ENCODE measurements at places on chromosomes 12 and 14. TPM values are rescaled to one million over a fixed set of nuclear protein-coding genes. Genes with fewer than 3 reads are reported as not detected.
A peak's percentile ranks its signal among the peaks of the same experiment; 100 is the strongest.

The SMCO3 gene
- total RNA-seq, result 0.12 TPM

The AGAP2 gene
- total RNA-seq, result 0.66 TPM

DNA sequence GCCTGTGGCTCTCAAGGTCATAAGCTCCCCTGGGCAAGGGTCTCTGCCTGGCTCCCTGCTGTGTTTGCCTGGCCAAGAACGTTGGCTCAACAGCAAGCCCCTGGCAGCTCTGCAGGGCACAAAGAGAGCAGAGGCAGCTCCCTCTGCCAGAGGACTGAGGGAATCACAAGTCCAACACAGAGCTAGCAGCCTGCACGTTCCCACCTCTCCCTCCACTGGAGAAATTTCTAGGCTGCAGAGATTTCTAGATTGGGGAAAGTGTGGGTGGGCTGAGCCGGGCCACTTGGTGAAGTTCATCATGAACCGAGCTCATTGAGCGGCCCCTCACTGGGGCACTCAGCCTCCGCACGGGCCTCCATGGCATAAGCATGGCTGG is 19.8 kb downstream of the ZFYVE21 start:
- no peaks in the 10 kb centered on the region for H3K27me3 ChIP-seq
- H3K4me1 ChIP-seq, result peaks cover 1% of the 10 kb centered on the region
- peaks cover 12% of the 10 kb centered on the region for H3K36me3 ChIP-seq
- DNase-seq, result no peak
- no peak overlapping the region for H3K27ac ChIP-seq

GRCh38 chr12:69534389-69534822 is 50.9 kb upstream of the CCT2 start:
- no peak overlapping the region for H3K4me3 ChIP-seq
- H3K27me3 ChIP-seq, result no peaks in the 10 kb centered on the region
- no peaks in the 10 kb centered on the region for H3K36me3 ChIP-seq
- H3K4me1 ChIP-seq, result no peaks in the 10 kb centered on the region
- peak; percentile 16 for DNase-seq

DNA sequence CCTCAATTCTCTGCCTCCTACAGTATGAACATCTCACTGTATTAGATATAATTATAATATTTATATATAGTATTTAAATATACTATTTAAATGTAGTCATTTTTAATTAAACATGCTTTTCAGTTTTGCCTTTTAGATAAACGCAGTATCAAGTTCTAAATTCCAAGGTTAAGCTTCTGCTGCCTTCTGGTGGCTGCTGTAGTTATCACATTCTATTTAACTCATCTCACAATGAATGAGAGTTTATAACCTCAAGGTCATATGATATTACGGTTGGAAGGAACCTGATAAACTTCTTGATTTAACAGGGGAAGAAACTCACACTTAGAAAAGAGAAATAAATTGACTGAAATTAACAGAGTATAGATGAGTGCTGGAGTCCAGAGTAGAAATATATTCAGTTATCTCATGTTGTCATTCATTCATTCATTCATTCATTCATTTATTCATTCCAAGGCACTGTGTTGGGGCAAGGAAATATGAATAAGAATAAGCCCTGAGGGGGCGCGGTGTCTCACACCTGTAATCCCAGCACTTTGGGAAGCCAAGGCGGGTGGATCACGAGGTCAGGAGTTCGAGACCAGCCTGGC is 31.9 kb downstream of the GUCY2C start:
- H3K36me3 ChIP-seq, result no peaks in the 10 kb centered on the region
- no peaks in the 10 kb centered on the region for H3K4me1 ChIP-seq
- no peak overlapping the region for H3K27ac ChIP-seq

- no peak overlapping the region for H3K4me3 ChIP-seq
- H3K4me1 ChIP-seq, result no peaks in the 10 kb centered on the region
- H3K27ac ChIP-seq, result no peak overlapping the region
- no peak for DNase-seq
- H3K36me3 ChIP-seq, result no peaks in the 10 kb centered on the region
- no peaks in the 10 kb centered on the region for H3K27me3 ChIP-seq
Observed at GRCh38 chr12:107472308-107472707, 213.3 kb upstream of the PWP1 start.

- H3K36me3 ChIP-seq, result no peaks in the 10 kb centered on the region
- no peaks in the 10 kb centered on the region for H3K27me3 ChIP-seq
Observed at GRCh38 chr12:15208140-15208539, 13.1 kb downstream of the RERG start.

The FAM234B gene
- total RNA-seq, result 4.1 TPM

GRCh38 chr12:93612776-93613175 is 40.3 kb downstream of the SOCS2 start:
- DNase-seq, result no peak

GRCh38 chr14:24189460-24189859 is 844 bp upstream of the IPO4 start:
- no peak overlapping the region for H3K27ac ChIP-seq
- peaks cover 2% of the 10 kb centered on the region for H3K36me3 ChIP-seq
- H3K4me1 ChIP-seq, result peaks cover 16% of the 10 kb centered on the region
- no peak for DNase-seq

- H3K27me3 ChIP-seq, result no peaks in the 10 kb centered on the region
- H3K36me3 ChIP-seq, result no peaks in the 10 kb centered on the region
- H3K4me1 ChIP-seq, result no peaks in the 10 kb centered on the region
- H3K27ac ChIP-seq, result no peak overlapping the region
Observed at GRCh38 chr12:94663702-94664101, 13.3 kb upstream of the TMCC3 start.

GRCh38 chr14:42110167-42110566 is 503.5 kb downstream of the LRFN5 start:
- H3K27ac ChIP-seq, result no peak overlapping the region
- no peaks in the 10 kb centered on the region for H3K36me3 ChIP-seq
- no peaks in the 10 kb centered on the region for H3K4me1 ChIP-seq
- H3K4me3 ChIP-seq, result no peak overlapping the region

The TAS2R10 gene
- total RNA-seq, result 0.25 TPM

DNA sequence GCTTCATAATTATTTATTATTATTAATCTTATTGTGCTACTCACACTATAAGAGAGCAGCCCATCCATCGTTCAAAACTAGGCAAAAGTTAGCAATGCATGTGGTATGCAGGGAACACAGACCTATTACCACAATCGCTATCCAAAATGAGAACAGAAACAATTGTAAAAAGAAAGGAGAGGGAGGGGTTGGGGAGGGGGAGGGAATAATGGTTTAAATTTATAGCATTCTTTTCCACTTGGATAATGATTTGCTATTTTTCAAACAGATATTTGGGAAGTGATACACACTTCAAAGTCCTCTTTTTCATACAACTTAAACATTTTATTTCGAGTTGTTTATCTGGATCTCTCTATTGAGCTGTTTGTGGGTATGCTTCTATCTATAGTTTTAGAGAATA is 248.6 kb upstream of the SOX5 start:
- no peak overlapping the region for H3K4me3 ChIP-seq
- no peak for DNase-seq
- no peaks in the 10 kb centered on the region for H3K36me3 ChIP-seq
- no peaks in the 10 kb centered on the region for H3K27me3 ChIP-seq
- H3K27ac ChIP-seq, result no peak overlapping the region

DNA sequence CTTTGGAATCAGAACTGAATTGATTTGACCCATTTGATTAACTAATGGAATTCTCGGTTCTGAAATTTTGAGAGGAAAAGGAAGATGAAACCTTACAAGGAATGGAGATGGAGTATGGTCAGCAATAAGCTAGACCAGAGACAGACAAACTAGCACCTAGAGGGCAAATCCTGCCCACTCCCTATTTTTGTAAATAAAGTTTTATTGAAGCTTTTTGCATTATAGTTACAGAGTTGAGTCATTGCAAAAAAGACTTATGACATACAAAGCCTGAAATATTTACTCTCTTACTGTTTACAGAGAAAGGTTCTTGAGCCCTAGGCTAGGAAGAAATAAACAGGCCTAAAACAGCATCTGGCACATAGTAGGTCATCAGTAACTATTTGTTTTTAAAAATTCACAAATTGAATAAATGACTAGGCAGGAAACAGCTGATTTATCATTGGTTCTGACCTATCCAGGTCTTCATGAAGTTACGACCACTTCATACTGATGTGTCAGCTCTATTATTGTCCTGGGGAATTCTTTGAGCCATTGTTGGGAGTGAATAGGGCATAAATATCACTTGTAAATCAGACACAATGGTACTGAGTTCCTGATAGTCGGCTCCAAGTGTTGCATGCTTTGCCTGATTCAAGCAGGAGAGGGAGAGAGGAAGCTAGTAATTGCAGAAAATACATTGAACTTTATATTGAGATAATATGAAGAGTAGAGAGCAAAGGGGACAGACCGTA is 14.6 kb upstream of the STAB2 start:
- no peak overlapping the region for H3K27ac ChIP-seq
- no peaks in the 10 kb centered on the region for H3K36me3 ChIP-seq
- peaks cover 10% of the 10 kb centered on the region for H3K27me3 ChIP-seq
- H3K4me3 ChIP-seq, result no peak overlapping the region
- no peak for DNase-seq
- H3K4me1 ChIP-seq, result no peaks in the 10 kb centered on the region

The OR4K15 gene
- not detected for total RNA-seq

The NYNRIN gene
- total RNA-seq, result 2.3 TPM

The PTPRO gene
- 2.6 TPM for total RNA-seq

DNA sequence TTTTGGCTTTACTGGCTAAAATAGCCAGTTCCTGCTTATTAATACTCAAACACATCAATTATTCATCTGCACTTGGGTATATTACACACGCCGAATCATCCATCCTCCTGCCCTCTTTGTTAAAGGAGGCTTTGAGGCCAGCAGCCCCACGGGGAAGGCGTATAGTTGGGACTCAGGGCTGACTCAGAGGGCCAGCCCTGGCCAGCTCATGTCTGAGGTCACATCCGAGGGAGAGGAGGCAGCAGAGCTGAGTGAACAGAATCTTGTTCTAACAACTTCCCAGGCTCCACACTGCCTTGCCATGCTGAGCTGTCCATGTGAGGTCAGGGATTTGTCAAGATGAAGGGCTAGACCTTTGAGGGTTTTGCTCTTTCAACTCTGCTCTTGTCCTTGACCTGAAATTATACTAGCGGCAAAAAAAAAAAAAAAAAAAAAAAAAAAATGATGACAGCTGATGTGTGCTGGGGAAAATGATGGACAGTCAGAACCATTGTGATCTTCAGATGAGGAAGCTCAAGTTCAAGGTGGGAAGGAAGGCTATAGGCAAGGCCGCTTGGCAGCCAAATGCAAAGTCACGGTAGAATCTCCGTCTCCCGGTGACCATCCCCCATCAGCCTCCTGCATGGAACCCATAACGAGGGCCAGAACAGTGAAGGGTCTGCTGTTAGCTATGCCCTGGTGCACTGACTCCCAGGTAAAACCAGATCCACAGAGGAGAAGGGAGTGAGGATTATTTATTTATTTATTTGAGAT is 12.5 kb upstream of the MARK3 start:
- H3K4me3 ChIP-seq, result no peak overlapping the region
- no peaks in the 10 kb centered on the region for H3K27me3 ChIP-seq
- H3K36me3 ChIP-seq, result no peaks in the 10 kb centered on the region
- DNase-seq, result no peak
- no peak overlapping the region for H3K27ac ChIP-seq

The ANO4 gene
- 0.87 TPM for total RNA-seq

- no peaks in the 10 kb centered on the region for H3K27me3 ChIP-seq
- no peak overlapping the region for H3K27ac ChIP-seq
- no peaks in the 10 kb centered on the region for H3K4me1 ChIP-seq
Observed at GRCh38 chr12:116959845-116960514, 49.2 kb downstream of the FBXW8 start.

Data from pancreas (tissue), 10 donors.